Esophagus mucosa (tissue), 1 donor: ENCODE measurements at places on chromosomes 13 and 19. TPM values are rescaled to one million over a fixed set of nuclear protein-coding genes. Genes with fewer than 3 reads are reported as not detected.
A peak's percentile ranks its signal among the peaks of the same experiment; 100 is the strongest.

- no peak for ATAC-seq
These were observed 34.4 kb upstream of the SIN3B start for GRCh38 chr19:16794456-16795441.

GRCh38 chr13:23473221-23473620 is 39.7 kb upstream of the SACS start:
- no peak for ATAC-seq

DNA sequence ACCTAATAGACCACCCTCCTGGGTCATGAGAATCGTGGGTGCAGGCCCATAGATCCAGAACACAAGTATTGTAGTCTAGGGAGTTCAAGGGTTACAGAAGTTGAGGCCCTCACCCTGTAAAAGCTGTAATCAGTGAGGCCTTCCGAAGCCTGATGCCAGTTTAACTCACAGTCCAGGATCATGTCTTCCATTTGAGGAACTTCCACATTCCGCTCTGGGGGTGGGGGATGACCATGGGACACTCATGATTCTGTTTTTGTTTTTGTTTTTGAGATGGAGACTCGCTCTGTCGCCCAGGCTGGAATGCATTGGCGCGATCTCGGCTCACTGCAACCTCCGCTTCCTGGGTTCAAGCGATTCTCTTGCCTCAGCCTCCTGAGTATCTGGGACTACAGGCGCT is 1.7 kb upstream of the RASIP1 start:
- no peak for ATAC-seq

DNA sequence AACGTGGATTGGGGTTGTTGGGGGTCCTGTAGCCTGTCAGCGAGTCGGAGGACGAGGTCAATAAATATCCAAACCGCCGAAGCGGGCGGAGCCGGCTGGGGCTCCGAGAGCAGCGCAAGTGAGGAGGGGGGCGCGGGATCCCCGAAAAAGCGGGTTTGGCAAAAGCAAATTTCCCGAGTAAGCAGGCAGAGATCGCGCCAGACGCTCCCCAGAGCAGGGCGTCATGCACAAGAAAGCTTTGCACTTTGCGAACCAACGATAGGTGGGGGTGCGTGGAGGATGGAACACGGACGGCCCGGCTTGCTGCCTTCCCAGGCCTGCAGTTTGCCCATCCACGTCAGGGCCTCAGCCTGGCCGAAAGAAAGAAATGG is 754 bp upstream of the SIX5 start:
- ATAC-seq: peak; percentile 9

DNA sequence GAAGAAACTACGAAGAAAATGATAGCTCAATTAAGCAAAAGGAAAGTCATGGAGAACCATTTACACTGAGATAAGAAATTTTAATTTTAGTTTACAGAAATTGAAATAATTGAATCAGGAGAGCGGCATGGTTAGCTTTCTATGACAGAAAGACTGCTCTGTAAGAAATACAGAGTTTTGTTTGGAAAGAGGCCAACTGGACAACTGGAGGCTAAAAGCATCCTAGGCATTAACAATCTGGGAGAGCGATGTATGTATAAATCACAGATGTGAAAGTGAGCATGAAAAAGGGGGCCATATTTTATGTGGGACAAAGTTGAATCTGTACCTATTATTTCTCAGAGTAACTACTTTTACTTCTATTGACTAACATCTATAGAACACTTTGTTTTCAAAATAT is 1608.8 kb upstream of the PCDH20 start:
- no peak for ATAC-seq

GRCh38 chr19:3968556-3969434 is 2.1 kb downstream of the DAPK3 start:
- ATAC-seq: peak; percentile 74

DNA sequence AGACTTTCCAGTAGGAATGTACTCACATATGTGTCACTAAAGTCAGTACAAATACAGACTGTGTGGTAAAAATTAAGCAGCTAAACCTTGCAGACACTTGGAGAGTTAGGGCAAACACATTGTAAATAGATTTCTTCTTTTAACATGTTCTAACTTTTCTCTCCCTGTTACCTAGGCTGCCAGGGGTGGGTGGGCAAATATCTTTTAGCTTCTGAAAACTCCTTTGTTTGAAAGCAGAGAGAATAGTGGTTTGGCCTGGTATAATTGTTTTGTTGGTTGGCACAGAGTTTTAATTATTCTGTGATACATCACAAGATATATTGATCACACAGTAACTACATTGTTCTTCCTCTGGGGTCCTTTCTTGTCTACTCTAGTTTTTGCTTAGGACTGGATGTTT is 289.8 kb upstream of the DACH1 start:
- ATAC-seq: no peak

The CIRBP gene
- total RNA-seq: 172 TPM

The ZNF471 gene
- total RNA-seq: 2.0 TPM

- no peak for ATAC-seq
These were observed 3.8 kb upstream of the LTBP4 start for GRCh38 chr19:40597329-40597838.

The PTPRH gene
- total RNA-seq: 3.6 TPM

GRCh38 chr13:21383090-21383489 is 76.0 kb downstream of the ZDHHC20 start:
- no peak for ATAC-seq

DNA sequence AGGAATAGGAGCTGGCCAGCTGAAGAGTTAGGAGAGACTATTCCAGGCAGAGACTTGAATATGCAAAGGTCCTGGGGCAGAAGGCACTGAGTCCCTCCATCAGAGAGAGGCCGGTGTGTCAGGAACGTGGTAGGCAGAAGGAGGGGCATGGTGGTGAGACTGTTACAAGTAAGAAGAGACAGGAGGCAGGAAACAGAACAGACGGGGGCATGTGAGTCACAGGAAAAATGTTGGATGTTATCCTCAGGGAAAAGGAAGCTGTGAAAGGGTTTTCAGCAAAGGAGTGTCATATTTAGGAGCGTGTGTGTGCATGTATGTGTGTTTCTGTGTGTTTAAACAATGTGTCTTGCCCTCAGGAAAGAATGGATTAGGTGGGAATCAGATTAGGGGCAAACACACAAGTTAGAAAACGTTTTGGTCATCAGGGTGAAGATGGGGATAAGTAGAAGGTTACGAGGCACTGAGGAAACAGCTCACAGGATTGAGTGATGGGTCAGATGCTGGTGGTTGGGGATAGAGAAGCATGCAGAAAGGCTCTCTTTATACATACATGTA is 1.1 kb downstream of the EDDM13 start:
- ATAC-seq: no peak

GRCh38 chr19:6739390-6739882 is at the start of gene TRIP10:
Gene TRIP10 (plus strand): TSS chr19:6739680. CDS start chr19:6739762, 82 bp downstream.
- ATAC-seq: peak; percentile 48

DNA sequence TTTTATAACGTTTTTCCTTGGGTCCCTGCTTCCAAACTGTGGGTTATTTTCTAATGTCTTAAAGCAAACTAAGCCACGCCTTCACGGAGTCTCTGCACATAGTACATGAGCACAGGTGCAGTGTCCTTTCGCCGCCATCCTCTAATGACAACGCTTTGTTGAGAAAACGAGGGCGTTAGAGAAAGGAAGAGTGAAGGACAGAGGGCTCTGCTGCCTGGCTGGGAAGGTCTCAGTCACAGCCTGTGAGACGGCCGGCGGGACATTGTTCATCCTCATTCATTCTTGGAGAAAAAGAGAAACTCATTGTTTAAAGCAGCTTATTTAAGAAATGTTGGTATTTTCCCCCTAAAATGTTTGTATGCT is 9.5 kb downstream of the IL17D start:
- no peak for ATAC-seq

DNA sequence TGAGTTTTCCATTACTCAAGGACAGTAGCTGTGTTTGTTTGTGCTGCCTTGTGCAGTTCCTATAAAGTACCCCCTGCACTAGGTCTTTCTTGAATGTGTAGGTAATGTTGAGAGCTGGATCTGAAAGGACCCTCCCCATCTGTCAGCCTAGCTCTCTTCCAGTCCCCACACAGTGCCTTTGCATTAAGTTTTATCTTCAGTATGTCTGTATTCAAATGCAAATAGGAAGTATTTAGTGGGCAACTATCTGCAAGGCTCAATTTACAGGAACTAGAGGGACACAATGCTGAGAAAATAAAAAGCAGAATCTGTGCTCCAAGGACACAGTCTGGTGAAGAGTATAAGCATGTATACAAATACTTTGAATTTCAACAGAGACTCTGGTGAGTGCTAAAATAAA is 558.5 kb downstream of the RFC3 start:
- no peak for ATAC-seq

- peak; percentile 65 for ATAC-seq
These were observed 3.2 kb downstream of the ELAVL1 start for GRCh38 chr19:8001995-8002849.

GRCh38 chr13:93848247-93848646 is 621.6 kb downstream of the GPC6 start:
- no peak for ATAC-seq

DNA sequence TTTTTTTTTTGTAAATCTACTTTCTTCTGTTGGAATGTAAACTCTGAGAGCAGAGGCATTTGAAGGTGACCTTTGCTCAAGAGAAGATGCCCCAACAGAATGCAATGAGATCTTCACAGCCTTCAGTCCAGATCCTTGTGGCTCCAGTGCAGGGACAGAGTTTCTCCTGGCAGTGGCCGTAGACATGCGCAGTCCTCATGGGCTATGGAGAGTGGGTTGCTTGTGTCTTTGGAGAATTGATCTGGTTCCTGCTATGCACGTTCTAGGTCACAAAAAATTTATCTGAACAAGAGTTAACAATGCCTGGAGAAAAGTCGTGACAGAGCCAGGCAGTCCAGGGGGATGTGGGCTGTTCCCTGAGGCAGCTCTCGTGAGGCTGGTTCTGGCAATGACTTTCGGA is 30.1 kb downstream of the TMEM255B start:
- ATAC-seq: no peak

DNA sequence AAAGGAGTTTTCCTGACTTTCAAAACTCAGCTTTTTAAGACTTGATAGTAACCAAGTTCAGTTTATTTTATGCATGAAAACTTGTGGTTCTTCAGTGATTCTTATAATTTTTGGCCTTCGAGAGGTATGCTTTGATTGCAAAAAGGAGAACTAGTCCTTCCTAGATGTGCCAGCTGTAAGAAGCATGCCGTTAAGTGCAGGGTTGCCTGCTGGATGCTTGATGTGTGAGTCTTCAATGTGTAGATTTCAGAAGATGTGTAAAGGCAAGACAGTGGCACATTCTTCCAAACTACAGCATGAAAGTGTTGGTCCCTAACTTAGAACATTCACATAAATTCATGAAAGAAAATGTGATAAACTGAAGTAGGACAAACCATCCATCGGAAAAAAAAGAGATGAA is 532.5 kb downstream of the DCT start:
- no peak for ATAC-seq

DNA sequence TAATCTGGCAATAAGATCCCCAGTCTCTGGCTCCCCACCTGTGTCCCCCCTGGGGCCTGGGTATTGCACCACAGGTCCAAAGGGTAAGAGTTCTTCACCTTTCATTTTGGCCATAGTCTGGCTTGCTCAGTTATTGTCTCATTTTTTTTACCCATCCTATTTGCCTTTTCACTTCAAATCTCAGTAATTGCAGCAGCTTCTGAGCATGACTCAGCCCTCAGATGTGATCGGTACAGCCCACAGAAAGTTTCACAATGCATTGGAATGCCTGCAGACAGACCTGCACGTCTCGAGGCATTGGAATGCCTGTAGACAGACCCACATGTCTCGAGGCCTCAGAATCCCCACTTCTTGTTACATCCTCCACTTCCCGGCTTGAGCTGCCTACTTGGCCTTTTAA is 173.6 kb downstream of the NUFIP1 start:
- peak; percentile 92 for ATAC-seq

- ATAC-seq: no peak
These were observed 18.4 kb upstream of the MYCBP2 start for GRCh38 chr13:77345150-77345780.

The KCNRG gene
- 0.68 TPM for total RNA-seq

The NALCN gene
- total RNA-seq: not detected

The CGB8 gene
- not detected for total RNA-seq

The DCT gene
- total RNA-seq: not detected
